ENCODE measurements at places on chromosomes 7 and 10.

DNA sequence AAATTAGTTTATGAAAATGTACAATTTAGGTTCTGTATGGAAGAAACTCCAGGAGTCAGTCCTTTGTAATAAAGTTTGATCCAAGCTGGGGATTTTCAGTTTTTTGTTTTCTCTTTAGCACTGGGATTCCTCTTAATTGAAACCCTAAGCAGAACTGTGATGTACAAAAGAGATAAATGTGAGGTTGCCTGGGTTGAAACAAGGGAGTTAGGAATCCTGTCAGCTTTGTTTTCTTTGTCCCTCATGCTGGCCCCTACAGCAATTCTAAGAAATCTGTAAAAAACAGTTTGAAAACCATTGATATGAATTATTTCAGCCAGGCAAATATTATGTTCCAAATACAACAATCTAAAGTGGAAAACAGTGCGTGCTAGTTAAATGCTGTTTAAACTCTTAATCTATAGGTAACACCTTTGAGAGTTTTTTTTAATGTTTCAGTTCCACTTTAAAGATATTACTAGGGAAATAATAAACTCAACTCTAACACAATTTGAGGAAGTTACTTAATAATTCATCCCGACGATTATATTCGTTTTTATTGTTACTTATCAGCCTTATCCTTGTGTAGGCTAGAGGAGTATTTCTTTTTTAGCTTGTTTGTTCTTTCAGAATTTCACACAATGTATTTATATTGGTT is 65.3 kb downstream of the SGCE start:
- DNase-seq: no peak

DNA sequence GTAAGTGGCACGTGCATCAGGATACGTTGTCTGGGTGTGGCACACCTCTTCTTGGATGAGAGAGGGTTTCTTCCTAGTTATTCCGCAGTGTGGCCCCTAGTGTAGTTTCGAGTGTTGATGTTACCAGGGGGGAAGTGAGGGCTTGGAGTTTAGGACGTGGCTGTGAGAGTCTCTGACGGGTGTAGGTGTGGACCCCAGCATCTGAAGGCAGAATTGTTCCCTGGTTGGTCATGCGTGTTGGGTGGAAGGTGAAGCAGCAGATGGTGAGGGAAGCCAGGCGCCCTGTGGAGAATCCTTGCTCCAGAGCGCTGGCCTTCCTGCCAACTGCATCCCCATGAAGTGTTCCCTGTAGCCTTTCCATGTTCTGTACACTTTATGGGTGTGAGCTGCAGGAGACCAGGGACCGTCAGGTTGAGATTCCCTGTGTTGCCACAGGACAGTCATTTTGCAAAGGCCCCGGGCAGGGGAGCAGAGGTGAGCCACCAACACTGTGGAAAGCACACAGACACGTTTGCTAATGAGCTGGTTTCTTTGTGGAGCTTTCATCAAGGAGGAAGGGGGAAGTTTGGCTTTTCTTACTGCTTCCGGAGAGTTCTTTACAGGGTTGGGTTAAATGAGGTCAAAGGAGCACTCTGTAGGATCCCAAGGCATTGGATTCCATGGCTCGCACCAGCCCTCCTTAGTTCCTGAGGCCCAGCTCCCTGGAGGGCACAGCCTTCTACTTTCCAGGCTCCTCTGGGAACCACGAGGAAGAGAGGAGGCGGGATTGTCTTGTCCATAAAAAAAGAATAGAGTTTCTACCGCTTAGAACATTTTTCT is 32.0 kb downstream of the TSPAN14 start:
- no peak for DNase-seq

GRCh38 chr7:157539521-157539920 is 202.7 kb downstream of the DNAJB6 start:
- no peak for DNase-seq

DNA sequence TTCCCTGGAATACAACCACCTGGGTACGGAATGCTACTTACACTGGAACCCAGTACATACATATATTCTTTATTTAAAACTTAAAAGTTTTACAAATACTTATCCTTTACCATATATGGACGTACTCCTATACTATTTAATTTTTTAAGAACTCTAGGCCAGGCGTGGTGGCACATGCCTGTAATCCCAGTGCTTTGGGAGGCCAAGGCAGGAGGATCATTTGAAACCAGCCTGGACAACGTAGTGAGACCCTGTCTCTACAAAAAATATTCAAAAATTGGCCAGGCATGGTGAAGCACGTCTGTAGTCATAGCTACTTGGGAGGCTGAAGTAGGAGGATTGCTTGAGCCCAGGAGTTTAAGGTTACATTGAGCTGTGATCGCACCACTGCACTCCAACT is 2.0 kb downstream of the RBM28 start:
- DNase-seq: no peak

- no peak for DNase-seq
Observed at GRCh38 chr10:12869427-12869826, 132.1 kb downstream of the CCDC3 start.

GRCh38 chr7:6385909-6386560 is 61.7 kb downstream of the DAGLB start:
- no peak for DNase-seq

DNA sequence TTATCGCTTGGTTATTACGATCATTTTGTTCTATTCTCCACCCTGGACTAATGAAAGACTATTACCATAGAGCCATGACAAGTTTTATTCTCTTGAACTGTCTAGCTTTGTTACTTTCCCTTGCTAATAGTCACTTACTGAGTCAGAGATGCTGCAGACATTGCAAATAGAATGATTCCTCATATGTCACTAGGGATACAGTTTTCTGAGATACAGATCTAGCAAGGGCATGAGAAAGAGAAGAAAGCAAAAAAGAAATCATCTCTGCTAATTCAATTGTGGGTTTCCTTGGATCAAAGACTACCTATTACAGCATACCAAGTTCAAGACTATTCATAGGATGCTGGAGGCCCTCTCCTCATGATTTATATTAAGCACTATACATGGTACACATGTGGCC is 204.3 kb downstream of the MBL2 start:
- DNase-seq: no peak

- no peak for DNase-seq
Observed at GRCh38 chr7:1923409-1924257, 253.6 kb downstream of the ELFN1 start.

- DNase-seq: no peak
Observed at GRCh38 chr7:42161110-42161509, 75.9 kb downstream of the GLI3 start.

GRCh38 chr7:43038254-43038653 is 74.2 kb upstream of the HECW1 start:
- DNase-seq: no peak

DNA sequence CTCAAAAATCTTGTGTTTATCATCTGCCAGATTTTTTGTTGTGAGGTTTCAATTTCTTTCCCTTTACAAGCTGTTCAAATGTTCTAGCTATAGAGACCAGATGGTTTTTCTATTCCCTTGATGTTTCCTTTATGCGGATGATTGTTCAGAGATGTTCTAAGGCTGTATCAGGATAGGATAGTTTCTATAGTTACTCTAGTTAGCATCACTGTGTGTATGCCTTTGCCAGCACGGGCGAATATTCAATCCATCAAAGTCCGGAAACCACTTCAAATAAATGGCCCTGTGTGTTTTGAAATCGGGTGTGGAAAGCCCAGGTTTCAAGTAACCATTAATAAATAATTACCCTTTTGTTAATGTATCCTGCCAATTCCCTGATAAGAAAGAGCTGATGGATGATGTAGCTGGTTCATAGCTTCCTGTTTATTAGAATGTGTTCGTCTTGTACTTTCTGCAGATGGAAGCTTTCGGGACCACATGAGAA is 149.8 kb upstream of the PRKCQ start:
- DNase-seq: no peak

- no peak for DNase-seq
Observed at GRCh38 chr7:5064391-5065106, 18.9 kb downstream of the RBAK start.

Measured in NCI-H1048 (cell line).